ENCODE measurements at places on chromosomes 3 and 15.

DNA sequence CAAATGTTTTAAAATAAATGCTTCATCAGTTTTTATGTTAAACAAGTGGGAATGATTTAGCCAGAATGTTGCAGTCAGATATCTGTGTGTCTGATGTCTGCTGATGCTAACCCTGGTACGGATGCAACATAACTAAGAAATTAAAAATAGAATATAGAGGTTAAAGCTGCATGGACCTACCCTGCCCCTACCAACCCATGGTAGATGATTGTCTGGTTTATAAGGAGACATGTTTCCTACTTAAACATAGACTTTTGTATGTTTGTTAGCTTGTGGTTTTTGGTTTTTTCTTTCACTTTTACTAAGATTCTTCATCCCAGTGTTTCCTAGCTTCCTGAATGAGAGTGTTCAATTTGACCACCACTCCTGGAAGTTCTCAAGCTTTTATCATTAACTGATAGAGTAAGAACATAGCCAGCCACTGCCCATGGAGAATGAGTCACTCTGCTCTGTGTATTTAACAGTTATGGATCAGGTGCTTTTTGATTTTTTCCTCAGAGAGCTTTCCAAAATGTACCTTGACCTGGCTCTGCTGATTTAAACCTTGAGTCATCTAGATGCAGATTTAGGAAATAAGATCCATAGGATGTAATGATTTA is 70.7 kb upstream of the VEPH1 start:
- no peak for DNase-seq

- DNase-seq: no peak
Measured at GRCh38 chr15:77710206-77710605, 77.5 kb upstream of the LINGO1 start.

DNA sequence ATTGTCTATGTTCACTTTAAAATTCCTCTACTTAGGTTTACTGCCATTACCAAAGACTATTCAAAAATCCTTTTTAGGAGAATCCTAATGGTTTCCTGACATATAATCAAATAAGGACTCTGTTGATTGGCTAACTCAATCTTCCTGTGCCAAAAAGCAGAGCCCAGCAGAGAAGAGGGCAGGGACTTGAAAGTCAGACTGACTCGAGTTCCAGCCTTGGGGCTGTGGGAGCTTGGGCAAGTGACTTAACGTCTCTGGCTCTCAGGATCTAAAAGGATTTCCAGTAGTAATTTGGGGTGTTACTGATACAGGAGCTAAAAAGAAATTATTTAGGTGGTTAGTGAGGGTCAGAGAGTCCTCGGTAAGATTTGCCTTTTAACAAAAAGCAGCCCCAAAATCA is 10.9 kb downstream of the CCR5 start:
- no peak for DNase-seq

GRCh38 chr15:80465626-80466005 is 61.4 kb downstream of the ARNT2 start:
- no peak for DNase-seq

DNA sequence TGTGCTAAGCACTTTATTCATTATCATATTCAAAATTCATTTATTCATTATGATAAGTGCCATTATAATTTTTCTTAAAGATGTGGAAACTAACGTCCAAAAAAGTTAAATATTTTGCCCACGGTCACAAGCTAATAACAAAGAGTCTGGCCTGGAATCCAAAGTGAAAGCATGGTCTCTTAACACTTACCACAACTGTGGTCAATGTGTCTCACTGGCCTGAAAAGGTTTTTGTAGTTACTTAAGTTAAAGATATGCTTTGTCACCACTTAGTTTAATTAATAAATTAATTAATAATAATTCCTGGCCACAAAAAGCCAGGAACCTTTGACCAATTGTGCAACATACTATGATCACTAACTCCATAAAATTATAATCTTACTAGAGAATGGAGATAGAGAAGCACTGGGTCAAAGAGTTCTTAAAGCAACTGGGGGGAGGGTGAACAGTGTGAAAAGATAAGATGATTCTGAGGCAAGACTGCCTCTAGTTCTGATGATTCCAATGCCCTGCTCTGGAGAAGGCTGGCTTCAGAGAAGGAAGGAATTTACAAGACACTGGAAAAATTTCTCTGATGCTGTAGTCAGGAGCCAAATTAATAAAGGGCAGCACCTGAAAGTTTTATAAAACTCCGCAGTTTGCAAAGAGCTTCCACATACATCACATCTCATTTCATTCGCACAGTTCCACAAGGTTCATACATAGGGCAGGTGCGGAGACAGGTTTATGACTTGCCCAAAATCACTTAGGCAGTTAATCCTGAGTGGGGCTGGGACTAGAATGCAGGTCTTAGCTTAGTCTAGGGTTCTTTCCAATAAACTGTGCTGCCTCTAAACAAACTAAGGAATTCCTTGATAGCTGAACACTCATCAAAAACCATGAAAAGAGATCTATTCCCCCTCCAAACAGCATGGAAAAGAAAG is 32.5 kb downstream of the NPTN start:
- no peak for DNase-seq

GRCh38 chr3:151987893-151988292 is 114.5 kb downstream of the SUCNR1 start:
- DNase-seq: no peak

GRCh38 chr3:108127301-108127988 is 36.6 kb upstream of the CD47 start:
- peak; percentile 36 for DNase-seq

DNA sequence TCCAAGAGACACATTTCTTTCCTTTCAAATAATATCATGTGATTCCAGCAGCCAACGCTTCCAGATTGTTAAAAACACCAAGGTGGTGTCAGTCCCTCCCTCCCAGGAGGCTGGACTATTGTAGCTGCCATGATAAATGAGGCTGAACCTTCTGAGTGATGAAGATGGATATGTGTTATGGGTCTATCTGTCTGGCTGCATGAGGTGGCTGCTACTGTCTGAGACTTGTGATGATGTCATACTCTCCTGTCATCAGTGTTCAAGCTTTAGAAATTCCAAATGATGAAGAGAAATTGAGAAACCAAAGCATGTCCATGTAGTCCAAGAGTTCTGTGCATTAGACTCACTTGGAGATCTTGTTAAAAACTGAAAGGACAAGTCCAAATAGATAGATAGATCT is 683.0 kb downstream of the NTRK3 start:
- DNase-seq: no peak

- DNase-seq: no peak
Measured at GRCh38 chr3:97686258-97686657, 78.3 kb upstream of the ARL6 start.

DNA sequence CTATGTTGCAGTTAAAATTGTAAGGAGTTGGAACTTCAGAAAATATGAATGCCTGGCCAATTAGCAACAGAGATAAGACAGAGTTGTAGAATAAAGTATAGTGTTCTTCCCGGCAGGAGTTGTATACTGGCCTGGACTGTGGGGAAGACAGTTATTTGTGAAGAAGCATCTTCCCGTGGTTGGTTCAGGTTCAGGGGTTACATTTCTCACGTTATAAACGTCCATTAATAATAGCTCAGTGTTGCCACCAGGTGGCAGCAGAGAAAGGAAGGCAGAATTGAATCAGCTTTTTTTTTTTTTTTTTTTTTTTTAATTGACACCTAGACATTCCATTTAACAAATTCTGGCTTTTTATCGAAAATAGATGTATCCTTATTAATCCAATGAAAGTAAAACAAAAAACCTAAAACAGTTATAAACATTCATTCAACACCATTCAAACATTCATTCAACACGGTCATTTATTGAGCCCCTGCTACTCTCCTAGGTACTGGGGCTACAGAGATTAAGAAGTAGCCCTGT is 66.4 kb upstream of the NR2E3 start:
- peak; percentile 66 for DNase-seq

GRCh38 chr3:121748680-121749275 is 763 bp downstream of the GOLGB1 start:
- no peak for DNase-seq
